Suppressor macrophage treated with lipopolysaccharide for 4 hours (primary cell): ENCODE measurements at places on chromosomes 1 and 21.

DNA sequence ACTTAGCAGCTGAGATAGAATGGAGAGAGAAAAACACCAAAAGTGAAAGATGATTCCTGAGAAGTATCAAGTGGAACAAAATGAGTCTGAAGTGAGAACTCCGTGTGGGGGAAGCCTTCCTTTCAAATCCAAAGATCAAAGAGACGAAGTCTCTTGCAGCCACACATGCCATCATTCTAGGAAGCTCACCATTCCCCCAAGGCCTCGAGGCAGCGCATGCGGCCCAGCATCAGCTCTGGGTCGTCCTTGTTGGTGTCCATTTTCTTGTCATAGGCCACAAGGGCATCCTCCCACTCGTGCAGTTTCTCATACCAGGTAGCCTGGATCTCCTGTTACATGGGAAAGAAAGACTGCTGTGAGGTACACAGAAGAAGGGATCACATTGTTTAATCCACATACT lies 32.2 kb upstream of the ANGPTL7 start:
- DNase-seq: no peak

DNA sequence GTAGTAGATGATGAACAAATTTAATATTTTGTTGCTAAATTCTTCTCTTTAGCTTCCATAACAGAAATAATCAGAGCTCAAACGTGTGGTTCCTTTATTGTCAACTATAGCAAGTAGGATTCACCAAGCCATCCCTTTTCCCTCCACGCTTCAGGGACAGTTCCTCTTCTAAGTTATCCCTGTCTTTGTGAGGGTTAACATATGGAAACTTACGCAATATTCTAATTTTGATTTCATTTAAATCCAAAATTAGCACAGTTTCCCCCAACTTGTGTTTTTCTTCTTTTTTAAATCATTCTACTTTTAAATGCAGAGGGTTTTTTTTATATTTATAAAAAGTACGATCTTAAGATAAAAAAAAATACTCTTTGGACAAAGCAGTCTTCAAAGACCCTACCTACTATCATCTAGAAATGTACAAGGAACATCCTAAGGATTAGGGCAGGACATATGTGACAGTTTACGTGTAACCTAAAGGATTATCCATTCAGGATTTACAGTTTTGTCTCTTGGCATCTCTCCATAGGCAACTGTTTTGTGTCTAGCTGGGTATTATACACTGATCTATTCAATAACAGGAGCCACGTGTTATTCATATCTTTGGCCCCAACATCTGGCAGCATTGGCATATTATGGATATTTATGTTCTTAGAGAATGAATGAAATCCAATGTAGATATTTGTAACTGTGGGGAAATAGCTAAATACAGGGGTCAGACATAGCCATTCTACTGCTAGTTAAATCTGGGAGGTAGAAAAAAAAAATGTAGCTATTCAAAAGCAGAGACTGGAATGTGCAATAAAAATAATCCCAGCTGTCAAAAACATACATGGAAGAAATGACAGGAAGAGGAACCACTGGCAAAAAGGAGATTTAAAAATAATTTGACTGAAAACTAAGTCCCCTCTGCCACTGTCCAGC lies 272.9 kb downstream of the NEGR1 start:
- no peak for DNase-seq

GRCh38 chr1:1534401-1535154 lies 5.8 kb downstream of the TMEM240 start:
- no peak for DNase-seq

GRCh38 chr1:199226163-199226562 lies 587.3 kb downstream of the PTPRC start:
- peak; percentile 81 for DNase-seq

DNA sequence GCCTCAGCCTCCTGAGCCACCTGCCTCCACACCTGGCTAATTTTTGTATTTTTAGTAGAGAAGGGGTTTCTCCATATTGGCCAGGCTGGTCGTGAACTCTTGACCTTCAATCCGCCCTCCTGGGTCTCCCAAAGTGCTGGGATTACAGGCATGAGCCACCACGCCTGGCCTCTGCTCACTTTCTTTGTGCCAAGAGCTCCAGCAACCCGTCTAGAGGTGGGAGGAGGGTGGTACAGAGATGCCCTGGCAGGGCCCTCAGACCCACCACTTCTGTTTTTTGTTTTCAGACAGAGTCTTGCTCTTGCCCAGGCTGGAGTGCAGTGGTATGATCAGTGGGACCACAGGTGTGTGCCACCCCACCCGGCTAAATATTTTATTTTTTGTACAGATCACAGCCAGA lies 6.9 kb upstream of the SYNC start:
- DNase-seq: no peak

DNA sequence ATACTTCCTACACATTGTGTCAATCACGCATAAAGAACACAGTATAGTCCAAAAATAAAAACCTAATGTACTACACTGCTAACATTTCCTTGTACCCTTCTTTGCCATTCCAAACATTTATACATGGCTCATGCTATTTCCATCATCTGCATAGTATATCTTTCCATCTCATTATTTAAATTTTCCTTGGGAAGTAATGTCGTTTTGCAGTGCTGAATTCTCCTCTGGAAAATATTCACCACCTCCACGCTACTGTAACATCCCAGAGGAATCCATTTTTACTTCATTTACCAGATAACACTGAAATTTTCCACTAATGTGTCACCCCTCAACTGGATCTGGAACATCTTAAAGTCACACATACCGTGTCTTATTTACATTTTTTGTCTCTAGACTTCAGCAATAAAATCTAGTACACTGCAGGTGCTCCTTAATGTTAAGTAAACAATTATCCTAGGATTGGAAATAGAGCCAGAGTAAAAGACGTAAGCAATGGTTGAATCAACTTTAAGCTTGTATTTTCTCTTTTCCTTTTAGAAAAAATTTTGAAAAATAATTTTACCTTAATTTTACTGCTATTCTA lies 881.0 kb downstream of the AMY1C start:
- no peak for DNase-seq

DNA sequence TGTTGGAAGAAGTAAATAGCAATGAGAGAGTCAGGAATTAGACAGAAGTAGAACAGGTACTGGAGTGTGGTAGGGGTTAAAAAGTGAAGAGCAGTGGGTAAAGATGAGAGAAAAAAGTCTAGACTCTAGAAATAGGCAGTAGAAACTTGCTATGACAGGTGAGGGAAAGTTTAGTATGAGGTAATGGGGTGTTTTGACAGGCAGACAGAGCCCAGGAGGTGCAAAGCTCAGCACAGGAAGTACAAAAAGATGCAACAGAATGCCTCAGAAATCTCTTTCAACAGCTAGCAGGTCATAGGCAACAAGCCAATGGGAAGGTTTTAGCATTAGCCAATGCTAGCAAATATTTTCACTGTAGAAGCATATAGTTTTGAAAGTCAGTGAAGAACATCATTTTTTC lies 319.1 kb upstream of the SGIP1 start:
- no peak for DNase-seq

DNA sequence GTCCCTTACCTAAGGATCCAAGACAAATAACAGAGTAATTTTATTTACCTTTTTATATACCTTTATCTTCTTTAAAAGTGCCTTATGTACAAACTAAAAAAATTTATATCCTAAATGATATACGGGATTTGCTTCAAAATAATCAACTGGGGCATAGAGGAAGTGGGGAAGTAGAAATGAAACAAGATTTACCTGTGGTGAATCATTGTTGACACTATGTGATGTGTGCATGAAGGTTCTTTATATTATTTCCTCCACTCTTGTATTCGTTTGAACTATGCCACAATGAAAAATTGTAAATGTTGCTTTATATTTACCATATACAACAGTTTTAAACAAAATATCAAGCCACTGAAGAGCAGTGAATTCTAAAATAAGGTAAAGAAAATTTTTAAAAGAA lies 13.0 kb downstream of the RGS7 start:
- DNase-seq: no peak
